Right atrium auricular region (tissue), 2 donors: ENCODE measurements at places on chromosomes 1 and 21. TPM values are rescaled to one million over a fixed set of nuclear protein-coding genes. Genes with fewer than 3 reads are reported as not detected.

The OPRD1 gene
- total RNA-seq = not detected

The KIF26B gene
- 1.3 TPM for total RNA-seq

The FMO2 gene
- total RNA-seq = 28.4 TPM

The NHLH1 gene
- total RNA-seq = not detected

The DNASE2B gene
- total RNA-seq = not detected

The MPZ gene
- 1.7 TPM for total RNA-seq

The TMPRSS2 gene
- total RNA-seq = not detected

The F13B gene
- not detected for total RNA-seq

The TRAF3IP3 gene
- 2.2 TPM for total RNA-seq

The WNT2B gene
- total RNA-seq = 4.8 TPM

The OR10Z1 gene
- not detected for total RNA-seq

The FH gene
- total RNA-seq = 104 TPM

The KCNQ4 gene
- 1.0 TPM for total RNA-seq

The SIK1 gene
- 3.9 TPM for total RNA-seq

The OR2M3 gene
- total RNA-seq = not detected

The CNR2 gene
- 0.04 TPM for total RNA-seq

The SEC16B gene
- total RNA-seq = 1.9 TPM

The IGSF5 gene
- 2.9 TPM for total RNA-seq

The CYB5RL gene
- 3.5 TPM for total RNA-seq

The OR10J4 gene
- not detected for total RNA-seq

The NLRP3 gene
- 1.0 TPM for total RNA-seq

The PGLYRP4 gene
- total RNA-seq = not detected

The ACTN2 gene
- total RNA-seq = 595 TPM

The CRABP2 gene
- total RNA-seq = 0.67 TPM

The KCNA3 gene
- 1.5 TPM for total RNA-seq

The VPS26C gene
- 53.8 TPM for total RNA-seq

The TNFRSF9 gene
- total RNA-seq = not detected

The CA6 gene
- total RNA-seq = not detected

The PDC gene
- total RNA-seq = not detected

The AXDND1 gene
- total RNA-seq = not detected

The FCRL4 gene
- total RNA-seq = not detected

The HSD3B1 gene
- total RNA-seq = not detected

The ACOT11 gene
- total RNA-seq = 27.0 TPM

The ROR1 gene
- 12.9 TPM for total RNA-seq

The FALEC gene
- not detected for total RNA-seq

The FAM151A gene
- total RNA-seq = 0.63 TPM

The KCNE1 gene
- total RNA-seq = 0.78 TPM

The MRPS14 gene
- 16.7 TPM for total RNA-seq

The HOOK1 gene
- 6.1 TPM for total RNA-seq

The RNU1-4 gene
- not detected for total RNA-seq

The FGR gene
- 19.8 TPM for total RNA-seq

The PLA2G2D gene
- total RNA-seq = not detected

The PLPPR4 gene
- total RNA-seq = 0.37 TPM

The DCDC2B gene
- not detected for total RNA-seq

The LDLRAP1 gene
- 8.9 TPM for total RNA-seq

The OR2T35 gene
- not detected for total RNA-seq

The MYCBP gene
- 5.6 TPM for total RNA-seq

The NDUFS2 gene
- 148 TPM for total RNA-seq
